SJCRH30 (cell line): ENCODE measurements at places on chromosomes 7 and 10. TPM values are rescaled to one million over a fixed set of nuclear protein-coding genes. Genes with fewer than 3 reads are reported as not detected.

IGFBP1 gene
- total RNA-seq = not detected in 2 replicates

GRCh38 chr10:117861329-117861728, 185.4 kb downstream of the RAB11FIP2 start:
- H3K27ac ChIP-seq = no peak overlapping the region
- no peaks in the 10 kb centered on the region for H3K36me3 ChIP-seq
- H3K4me1 ChIP-seq = no peaks in the 10 kb centered on the region
- DNase-seq = no peak
- H3K4me3 ChIP-seq = no peak overlapping the region

KAZALD1 gene
- total RNA-seq = 55.7 and 58.1 TPM in 2 replicates

GALNT17 gene
- not detected in 2 replicates for total RNA-seq

DNA sequence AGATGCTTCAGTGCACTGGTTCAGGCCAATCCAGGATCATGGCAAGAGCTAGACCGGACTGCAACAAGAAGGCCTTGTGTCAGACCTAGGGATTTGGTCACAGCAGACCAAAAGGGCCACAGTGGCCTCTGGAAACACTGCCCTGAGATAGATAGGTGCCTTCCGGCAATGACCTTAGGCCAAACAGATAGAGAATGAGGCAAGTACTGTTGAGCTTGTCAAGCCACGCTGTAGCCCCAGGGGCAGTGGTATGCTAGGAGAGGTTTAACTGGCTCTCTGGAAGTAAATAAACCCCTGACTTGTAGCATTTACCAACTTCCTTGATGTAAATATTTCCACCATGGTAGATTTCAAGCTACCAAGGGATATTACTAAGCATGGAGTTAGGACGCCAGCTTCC, 197.5 kb downstream of the GRID1 start:
- no peak overlapping the region for H3K27ac ChIP-seq
- DNase-seq = no peak
- H3K4me3 ChIP-seq = no peak overlapping the region
- H3K27me3 ChIP-seq = no peaks in the 10 kb centered on the region
- H3K36me3 ChIP-seq = no peaks in the 10 kb centered on the region
- no peaks in the 10 kb centered on the region for H3K4me1 ChIP-seq

- no peak overlapping the region for H3K4me3 ChIP-seq
- no peaks in the 10 kb centered on the region for H3K4me1 ChIP-seq
- no peaks in the 10 kb centered on the region for H3K36me3 ChIP-seq
- H3K27ac ChIP-seq = no peak overlapping the region
- no peak for DNase-seq
Observed at GRCh38 chr7:8226501-8226900, 35.5 kb downstream of the ICA1 start.

GRCh38 chr10:49347342-49347741, 48.4 kb downstream of the C10orf71 start:
- H3K4me3 ChIP-seq = no peak overlapping the region
- no peaks in the 10 kb centered on the region for H3K27me3 ChIP-seq
- H3K4me1 ChIP-seq = peaks cover under 1% of the 10 kb centered on the region
- no peaks in the 10 kb centered on the region for H3K36me3 ChIP-seq
- no peak overlapping the region for H3K27ac ChIP-seq

GRCh38 chr7:125436220-125436619, 506.6 kb upstream of the POT1 start:
- H3K4me3 ChIP-seq = no peak overlapping the region
- no peaks in the 10 kb centered on the region for H3K4me1 ChIP-seq
- H3K36me3 ChIP-seq = no peaks in the 10 kb centered on the region

NYAP1 gene
- total RNA-seq = 0.49 and 0.56 TPM in 2 replicates

DNA sequence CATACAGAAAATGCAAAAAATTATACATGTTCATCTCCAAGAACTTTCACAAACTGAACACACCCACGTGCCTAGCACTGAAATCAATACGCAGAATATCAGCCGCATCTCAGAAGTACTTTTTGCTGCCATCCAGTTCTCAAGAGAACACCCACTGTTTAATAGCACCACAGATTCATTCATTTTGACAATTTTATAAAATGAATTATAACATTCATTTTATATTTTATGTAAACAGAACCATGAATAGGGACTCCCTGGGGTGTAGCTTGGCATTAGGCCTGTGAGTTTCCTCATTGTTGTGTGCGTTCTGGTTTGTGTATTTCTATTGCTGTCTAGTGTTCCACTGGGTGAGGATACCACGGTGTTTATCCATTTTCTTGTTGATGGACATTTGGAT, 77.3 kb upstream of the PIP4K2A start:
- H3K4me3 ChIP-seq = no peak overlapping the region
- DNase-seq = no peak
- H3K4me1 ChIP-seq = no peaks in the 10 kb centered on the region
- H3K36me3 ChIP-seq = no peaks in the 10 kb centered on the region; the same call in 1 of the 2 replicates
- no peaks in the 10 kb centered on the region for H3K27me3 ChIP-seq

DNA sequence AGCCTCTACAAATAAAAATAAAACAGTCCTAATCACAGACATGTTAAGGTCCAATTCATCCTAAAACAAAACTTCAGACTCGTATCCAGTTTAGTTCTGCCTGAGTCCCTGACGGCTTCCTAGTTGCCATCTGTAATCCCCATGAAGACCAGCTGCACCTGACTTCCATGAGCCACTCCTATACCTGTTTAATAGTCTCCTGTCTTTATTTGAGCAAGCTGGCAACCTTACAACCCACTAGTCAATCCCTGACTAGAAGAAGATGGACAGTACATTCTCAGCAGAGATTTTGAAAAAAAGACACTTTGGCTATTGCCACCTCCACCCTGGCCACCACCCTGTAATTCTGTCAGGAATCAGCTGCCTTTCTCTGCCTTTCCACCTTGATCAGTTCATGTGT, 197.7 kb downstream of the HIBADH start:
- DNase-seq = no peak
- no peaks in the 10 kb centered on the region; the same call in 1 of the 2 replicates for H3K27me3 ChIP-seq
- H3K4me1 ChIP-seq = no peaks in the 10 kb centered on the region

DNA sequence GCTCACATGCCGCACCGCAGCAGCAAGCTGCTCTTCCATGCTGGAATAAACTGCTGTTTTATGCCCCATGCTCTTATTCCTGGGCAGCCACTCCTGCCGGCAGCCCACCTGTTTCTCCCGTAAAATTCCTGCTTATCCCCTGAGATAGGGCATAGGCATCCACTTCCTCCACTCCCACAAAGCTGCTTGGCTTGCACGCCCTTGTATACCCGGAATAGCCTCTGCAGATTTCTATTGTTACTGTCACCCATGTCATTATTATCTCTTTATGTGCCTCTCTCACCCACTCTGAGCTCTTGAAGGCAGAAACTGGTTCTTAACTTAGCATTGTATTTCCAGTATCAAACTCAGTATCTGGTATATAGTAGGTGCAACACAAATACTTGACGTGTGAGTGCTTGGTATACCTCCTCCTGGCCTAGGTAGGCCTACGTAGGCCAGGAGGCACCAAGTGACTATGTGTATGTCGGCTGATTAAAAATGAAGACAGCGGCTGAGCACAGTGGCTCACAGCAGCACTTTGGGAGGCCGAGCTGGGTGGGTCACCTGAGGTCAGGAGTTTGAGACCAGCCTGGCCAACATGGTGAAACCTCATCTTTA, 193.4 kb downstream of the CCDC3 start:
- H3K4me3 ChIP-seq = no peak overlapping the region
- H3K27me3 ChIP-seq = no peaks in the 10 kb centered on the region
- no peak for DNase-seq
- H3K27ac ChIP-seq = no peak overlapping the region

- no peak overlapping the region for H3K27ac ChIP-seq
- H3K27me3 ChIP-seq = no peaks in the 10 kb centered on the region
- H3K36me3 ChIP-seq = no peaks in the 10 kb centered on the region
- peaks cover 7% of the 10 kb centered on the region for H3K4me1 ChIP-seq
- no peak overlapping the region for H3K4me3 ChIP-seq
Observed at GRCh38 chr7:105782391-105783042, 93.9 kb downstream of the ATXN7L1 start.

- no peaks in the 10 kb centered on the region for H3K27me3 ChIP-seq
- H3K4me1 ChIP-seq = peaks cover 52% of the 10 kb centered on the region
- peak overlapping the region; percentile 11; the same call in 1 of the 2 replicates for H3K27ac ChIP-seq
- DNase-seq = no peak
Observed at GRCh38 chr7:11251436-11251835, 277.8 kb downstream of the PHF14 start.

DNA sequence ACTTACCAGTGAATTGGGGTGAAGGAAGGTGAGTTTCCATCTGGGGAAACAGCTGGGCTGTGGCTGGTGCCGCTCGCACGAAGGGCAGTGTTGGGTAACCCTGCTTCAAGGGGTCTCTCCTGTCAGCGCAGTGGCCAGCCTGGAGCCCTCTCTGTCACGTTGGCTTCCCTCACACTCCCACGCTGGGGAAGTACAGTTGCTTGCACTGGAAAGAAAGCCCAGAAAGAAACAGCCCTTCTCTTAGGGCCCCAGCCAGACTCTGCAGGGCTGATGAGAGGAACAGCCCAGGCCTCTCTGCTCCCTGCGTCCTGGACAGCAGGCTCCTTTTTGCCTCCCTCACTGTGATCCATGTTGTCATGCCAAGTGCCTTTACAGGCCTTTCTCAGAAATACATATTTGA, 40.3 kb upstream of the TRIM8 start:
- no peak overlapping the region for H3K4me3 ChIP-seq
- peaks cover 18% of the 10 kb centered on the region; the same call in 1 of the 2 replicates for H3K36me3 ChIP-seq
- no peak for DNase-seq

DNA sequence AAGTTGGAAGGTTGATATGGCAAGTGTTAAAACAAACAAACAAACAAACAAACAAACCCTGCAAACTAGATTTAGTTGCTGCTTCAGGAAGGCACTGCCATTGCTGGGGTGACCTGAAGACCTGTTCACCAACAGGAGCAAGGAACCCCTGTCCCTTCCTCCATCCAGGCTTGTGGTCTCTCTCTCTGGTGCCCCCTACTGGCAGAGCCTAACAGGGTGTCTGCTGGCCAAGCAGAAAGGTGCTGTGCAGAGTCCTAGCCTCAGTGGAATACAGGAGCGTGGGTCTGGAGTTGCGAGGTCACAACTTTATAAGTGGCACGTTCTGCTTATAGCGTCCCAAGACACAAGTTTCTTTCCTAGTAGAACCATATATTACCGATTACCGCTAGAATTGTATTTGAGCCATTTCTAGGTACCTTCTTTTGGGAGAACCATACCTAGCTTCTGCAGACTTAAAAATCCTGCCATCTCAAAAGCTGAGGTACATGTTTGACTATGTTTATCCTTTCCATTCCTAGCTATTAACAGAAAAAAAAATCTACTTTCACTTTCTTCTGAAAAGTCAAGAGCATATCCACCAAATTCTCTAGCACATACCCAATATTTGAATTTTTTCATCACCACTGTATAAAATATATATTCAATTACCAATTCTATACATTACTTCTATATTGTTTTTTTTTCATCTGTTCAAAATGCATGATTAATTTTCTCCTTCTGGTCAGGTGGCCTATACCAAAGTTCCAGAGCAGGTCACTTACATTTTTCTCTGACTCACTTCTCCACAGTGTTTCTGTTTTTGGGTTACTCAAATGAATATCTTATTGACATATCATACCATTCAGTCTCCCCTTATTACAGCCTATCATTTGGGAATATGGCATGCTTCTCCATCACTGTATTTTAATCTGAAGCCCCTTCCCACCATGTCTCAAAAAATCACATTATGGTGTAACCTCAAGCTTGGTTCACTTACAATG, 29.1 kb upstream of the CALD1 start:
- no peaks in the 10 kb centered on the region for H3K36me3 ChIP-seq
- peak; percentile 50 for DNase-seq
- H3K27me3 ChIP-seq = no peaks in the 10 kb centered on the region
- no peak overlapping the region for H3K4me3 ChIP-seq

DNA sequence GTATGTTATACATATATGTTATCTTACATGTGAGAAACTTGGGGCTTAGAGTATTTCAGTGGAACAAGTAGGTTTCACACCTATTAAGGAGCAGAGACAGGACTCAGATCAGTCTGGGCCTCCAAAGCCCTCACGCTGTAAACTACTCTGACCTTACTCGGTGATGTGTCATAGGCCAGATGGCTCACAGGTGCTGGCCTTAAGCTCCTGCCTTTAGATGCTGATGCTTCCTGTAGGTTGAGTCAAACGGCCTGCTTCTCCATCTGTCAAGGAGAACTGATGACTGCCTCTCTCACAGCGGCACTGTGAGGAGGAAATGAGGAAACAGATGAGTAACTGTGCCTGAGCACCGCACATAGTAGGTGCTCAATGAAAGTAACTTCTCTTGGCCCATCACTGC, 312.6 kb upstream of the COBL start:
- H3K27ac ChIP-seq = no peak overlapping the region
- no peaks in the 10 kb centered on the region for H3K4me1 ChIP-seq
- H3K4me3 ChIP-seq = no peak overlapping the region
- peaks cover 4% of the 10 kb centered on the region; the same call in 1 of the 2 replicates for H3K27me3 ChIP-seq
- no peaks in the 10 kb centered on the region for H3K36me3 ChIP-seq
- no peak for DNase-seq

AZGP1 gene
- total RNA-seq = 0.10 TPM in 1 of 2 replicates, not detected in the other

ZCWPW1 gene
- 1.1 and 1.2 TPM in 2 replicates for total RNA-seq

DNA sequence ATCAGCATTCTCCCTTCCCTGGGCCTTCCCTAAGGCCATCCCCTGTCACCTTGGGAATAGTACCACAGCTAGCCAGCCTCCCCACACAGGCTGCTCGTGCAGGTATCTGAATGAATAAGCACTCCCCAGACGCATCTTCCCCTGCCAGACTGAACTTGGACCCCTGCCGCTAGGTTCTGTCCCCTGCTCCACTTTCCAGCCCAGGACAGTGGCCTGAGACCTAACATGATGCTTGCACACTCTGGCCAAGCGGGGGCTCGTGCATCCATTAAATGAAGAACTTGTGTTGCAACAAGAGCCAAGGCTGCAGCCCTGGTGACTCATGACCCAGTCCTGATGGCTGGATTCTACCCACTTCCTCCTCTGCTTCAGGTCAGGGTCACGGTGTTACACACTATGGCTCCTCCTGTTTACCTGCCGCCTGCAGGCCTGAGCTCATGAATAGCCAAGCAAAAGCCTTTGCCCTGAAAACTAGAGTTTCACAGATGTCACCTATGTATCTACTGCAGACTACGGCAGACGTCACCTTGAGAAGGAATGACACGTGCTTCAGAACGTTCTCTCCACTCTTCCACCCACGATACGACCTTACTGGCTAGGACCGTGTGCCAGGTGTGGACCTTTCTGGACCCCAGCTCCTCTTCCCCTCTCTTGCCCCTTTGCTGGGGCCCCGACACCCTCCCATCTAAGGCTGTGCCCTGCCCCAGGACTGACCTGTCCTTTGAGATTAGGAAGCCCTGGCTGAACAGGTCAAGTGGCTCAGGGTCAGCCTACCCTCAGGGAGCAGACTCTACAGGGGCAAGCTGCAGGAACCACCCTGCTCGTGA, 6.5 kb downstream of the ASB13 start:
- no peak overlapping the region for H3K27ac ChIP-seq
- DNase-seq = no peak
- H3K27me3 ChIP-seq = no peaks in the 10 kb centered on the region
- no peaks in the 10 kb centered on the region for H3K36me3 ChIP-seq
- no peaks in the 10 kb centered on the region for H3K4me1 ChIP-seq
- no peak overlapping the region for H3K4me3 ChIP-seq

- H3K36me3 ChIP-seq = no peaks in the 10 kb centered on the region
- H3K27me3 ChIP-seq = peaks cover 5% of the 10 kb centered on the region; the same call in 1 of the 2 replicates
- H3K4me3 ChIP-seq = no peak overlapping the region
Observed at GRCh38 chr7:158274996-158275395, 312.6 kb downstream of the PTPRN2 start.
